Midbrain (tissue), 1 donor: ENCODE measurements at places on chromosomes 2 and 18.

GRCh38 chr2:9336241-9336575, 87.1 kb downstream of the ITGB1BP1 start:
- DNase-seq, result no peak

DNA sequence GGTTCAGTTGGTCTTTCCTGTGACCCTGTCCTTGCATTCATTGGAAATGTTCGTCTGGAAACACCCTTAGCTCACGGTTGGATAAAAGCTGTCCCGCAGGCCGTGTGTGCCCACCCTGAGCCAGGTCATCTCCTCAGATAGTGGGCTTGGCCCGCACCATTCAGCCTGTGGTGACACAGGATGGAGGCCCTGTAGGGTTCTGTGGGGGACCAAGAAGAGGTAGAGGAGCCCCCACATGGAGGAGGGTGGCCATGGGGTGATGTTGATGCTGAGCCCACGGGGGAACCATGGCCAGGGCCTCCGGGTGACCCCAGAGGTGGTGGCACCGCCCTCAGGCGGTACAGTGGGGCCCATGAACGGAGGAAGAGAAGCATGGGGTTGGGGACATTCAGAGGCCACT, 62.7 kb downstream of the ASAP2 start:
- no peak for DNase-seq

DNA sequence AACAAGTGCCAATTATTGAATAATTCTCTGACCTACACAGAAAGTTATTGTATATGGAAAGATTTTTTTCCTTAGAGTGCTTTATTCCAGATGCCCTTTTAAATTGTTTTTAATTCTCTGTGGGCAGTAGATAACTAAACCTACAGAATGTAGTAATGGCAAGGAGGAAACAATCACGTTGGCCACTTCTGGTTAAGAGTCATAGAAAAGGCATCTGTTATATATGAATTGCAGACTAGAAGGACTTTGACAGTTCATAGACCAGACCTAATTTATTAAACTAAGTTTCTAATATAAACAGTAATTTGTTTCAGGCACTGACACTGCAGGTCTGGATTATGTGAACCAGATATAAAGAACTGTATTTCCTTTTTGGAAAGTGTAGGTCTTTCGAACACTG, 607.5 kb downstream of the PLCL1 start:
- no peak for DNase-seq

- no peak for DNase-seq
These were observed 530.7 kb downstream of the ZNF804A start for GRCh38 chr2:185128996-185129395.

DNA sequence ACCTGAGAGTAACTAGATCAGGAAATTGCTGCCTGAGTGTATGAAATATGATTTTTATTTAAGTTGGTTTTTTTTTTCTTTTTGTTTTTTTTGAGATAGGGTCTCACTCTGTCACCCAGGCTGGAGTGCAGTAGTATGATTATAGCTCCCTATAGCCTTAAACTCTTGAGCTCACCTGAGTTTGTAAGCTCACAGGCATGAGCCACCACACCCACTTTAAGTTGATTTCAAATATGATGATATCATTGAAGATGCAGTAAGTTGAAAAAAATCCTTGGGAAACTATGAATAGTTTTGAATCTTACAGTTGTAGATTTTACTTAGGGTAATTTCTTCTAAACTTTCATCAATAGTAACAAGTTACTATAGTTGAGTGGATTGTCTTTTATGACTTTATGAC, 234.7 kb downstream of the ZNF407 start:
- DNase-seq, result no peak

GRCh38 chr2:27980242-27980641, 89.7 kb downstream of the BABAM2 start:
- no peak for DNase-seq

GRCh38 chr2:45843136-45843535, 191.7 kb downstream of the PRKCE start:
- DNase-seq, result no peak

GRCh38 chr18:24818441-24818840, 358.0 kb downstream of the HRH4 start:
- no peak for DNase-seq

- no peak for DNase-seq
These were observed 47.1 kb upstream of the ADAM23 start for GRCh38 chr2:206396211-206396610.

DNA sequence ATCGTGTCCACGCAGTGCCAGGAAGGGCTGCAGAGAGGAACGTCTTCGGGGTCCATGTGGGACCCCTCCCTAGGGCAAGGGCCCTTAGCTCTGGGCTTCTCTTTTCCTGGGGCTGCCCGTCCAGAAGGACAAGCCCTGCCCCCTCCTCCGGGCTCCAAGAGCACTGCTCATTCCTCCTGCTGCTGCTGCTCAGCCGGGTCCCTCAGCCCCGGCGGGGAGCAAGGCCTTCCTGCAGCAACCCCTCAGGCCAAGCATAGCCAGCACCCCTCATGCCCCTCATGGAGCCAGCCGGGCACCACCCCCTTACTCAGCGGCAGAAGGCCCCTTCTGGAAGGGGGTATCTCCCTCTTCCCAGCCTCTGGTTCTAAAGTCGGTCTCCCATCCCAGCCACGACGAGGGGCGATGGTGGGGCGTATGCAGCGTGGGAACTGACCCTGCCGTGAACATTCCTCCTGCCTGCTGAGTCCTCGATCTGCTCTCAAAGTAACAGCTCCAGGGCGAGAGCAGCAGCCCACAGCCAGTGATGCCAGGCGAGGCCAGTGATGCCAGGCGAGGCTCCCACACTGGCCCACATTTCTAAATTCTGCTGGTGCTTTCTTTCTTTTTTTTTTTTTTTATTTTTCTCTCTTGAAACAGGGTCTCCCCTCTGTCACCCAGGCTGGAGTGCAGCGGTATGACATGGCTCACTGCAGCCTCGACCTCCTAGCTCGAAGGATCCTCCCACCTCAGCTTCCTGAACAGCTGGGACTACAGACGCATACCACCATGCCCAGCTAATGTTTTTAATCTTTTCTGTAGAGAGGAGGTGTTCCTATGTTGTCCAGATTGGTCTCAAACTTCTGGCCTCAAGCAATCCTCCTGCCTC, 99.7 kb downstream of the HDAC4 start:
- no peak for DNase-seq

DNA sequence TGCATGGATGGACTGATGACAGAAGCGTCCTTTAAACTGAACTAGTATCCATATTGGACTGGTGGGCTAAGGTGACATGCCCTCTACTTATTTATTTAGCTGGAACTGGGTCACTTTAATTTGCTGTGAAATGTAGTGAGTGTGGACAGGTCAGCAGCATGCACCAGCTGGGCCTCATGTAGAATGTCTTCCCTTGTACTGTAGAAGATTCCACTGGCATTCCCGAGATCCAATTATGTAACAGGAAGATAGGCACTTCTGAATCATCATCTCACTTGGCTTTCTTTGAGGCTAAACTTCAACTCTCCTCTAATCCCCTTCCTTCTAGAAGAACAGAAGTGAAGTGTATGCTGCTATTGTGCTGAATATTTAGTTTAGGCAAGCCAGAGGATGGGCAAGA, 296.2 kb downstream of the SLC8A1 start:
- DNase-seq, result no peak

DNA sequence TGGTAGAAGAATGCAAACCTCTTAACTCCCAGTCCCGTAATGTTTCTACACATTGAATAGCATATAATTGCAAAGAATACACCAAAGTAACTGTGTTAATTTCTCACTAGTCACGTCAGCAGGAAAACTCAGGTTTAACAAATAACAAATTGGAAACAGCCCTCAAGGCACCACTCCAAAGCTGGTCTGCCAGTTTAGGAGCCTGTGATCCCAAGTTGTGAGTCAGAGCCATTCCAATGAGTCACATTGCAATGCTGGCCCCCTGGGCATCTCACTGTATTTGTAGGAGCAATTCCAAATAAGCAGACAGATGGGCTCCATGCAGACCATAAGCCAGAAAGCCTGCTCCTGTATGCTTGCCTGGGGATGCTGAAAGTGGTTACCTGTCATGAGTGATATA, 143.2 kb upstream of the SETBP1 start:
- no peak for DNase-seq

- no peak for DNase-seq
These were observed 107.6 kb downstream of the STRN start for GRCh38 chr2:36858551-36859365.

DNA sequence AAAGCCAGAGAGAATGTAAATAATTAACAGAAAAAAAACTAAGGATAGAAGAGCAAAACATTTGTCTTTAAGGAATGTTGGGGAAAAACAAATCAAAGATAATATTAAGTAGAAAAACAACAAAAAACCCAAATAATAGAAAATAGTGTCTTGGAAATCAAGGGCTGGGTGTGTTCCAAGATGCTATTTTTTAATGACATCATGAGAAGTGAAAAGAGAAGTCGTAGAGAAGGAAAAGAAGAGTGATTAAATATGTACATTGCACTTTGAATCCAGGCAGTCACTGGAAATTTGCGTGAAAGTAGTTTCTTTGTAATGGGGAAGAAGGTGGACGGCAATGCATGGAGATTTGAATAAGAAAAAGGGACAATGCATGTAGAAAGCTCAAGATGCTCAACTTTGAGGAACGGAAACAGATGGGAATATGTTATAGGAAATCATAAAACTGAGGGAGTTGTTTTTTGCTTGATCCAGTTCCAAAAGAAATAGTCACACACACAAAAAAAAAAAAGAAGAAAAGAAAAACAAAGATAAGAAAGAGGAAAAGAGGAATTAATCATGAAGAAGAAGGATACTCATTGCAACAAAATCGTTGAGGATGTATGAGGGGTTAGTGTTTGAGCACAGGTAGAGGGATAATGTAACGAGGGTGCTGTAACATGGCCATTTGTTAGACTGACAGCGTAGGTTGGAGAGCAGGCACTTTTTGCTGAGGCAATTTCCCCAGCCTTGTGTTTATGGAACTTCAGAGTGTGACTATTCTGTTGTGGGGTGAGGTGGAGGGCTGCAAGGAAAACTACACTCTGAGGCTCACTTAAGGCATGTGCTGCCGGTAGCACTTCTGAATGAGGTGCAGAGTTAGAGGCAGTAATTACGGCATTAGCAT, 184.1 kb downstream of the CALCRL start:
- no peak for DNase-seq

DNA sequence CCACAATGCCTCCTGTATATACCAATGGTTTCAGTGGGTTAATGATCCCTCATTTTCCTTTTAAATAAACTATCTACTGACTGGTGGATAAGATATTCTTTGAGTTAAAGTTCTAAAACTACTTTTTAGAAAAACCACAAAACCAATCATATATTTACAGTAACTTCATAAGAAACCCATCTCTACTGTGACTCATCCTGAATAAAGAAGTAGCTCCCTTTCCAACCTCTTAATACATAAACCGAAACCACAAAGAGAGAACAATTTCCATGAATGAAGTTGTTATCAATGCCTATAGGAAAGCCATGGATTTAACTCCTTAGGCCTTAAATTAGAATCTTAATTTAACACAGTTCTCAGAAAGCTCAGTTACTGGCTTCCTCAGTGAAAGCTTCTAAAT, 227.0 kb upstream of the SMAD7 start:
- no peak for DNase-seq

GRCh38 chr2:156756516-156756915, 320.3 kb downstream of the GPD2 start:
- no peak for DNase-seq

- peak; percentile 8 for DNase-seq
These were observed 16.3 kb downstream of the PDE6D start for GRCh38 chr2:231764760-231765159.

DNA sequence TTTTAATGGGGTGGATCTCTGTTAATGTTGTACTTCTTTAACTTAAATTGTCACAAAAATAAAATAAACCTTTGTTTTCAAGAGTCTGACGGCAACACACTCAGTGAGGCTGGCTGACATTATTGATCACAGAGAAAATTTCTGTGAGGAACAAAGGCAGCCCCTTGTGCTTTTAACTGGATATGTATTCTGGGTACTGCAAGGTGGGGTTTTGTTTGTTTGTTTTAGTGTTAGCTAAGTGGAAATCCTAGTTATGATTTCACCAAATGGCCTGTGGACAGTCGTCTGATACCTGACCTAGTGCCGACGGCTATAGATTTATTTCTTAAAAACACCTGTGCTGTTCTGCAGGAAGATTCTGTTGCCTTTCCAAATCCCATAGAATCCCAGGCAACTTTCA, 1329.5 kb upstream of the ZEB2 start:
- no peak for DNase-seq

DNA sequence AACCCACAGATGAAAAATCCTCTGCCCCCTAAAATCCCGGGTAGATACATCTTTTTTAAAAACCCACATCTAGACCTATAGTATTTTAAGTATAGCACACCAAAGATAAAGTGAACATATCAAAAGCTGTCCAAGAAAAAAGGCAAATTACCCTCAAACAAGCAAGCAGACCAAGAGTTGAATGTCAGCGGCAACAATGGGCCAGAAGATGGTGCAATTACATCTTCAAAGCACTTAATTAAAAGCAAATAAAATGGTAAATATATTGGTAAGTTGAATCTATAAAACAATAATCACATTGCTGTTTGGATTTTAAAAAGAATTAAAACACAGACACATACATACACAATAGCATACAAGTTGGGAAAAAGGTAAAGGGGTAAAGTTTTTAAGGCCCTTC, 98.5 kb downstream of the MYOM1 start:
- DNase-seq, result no peak

DNA sequence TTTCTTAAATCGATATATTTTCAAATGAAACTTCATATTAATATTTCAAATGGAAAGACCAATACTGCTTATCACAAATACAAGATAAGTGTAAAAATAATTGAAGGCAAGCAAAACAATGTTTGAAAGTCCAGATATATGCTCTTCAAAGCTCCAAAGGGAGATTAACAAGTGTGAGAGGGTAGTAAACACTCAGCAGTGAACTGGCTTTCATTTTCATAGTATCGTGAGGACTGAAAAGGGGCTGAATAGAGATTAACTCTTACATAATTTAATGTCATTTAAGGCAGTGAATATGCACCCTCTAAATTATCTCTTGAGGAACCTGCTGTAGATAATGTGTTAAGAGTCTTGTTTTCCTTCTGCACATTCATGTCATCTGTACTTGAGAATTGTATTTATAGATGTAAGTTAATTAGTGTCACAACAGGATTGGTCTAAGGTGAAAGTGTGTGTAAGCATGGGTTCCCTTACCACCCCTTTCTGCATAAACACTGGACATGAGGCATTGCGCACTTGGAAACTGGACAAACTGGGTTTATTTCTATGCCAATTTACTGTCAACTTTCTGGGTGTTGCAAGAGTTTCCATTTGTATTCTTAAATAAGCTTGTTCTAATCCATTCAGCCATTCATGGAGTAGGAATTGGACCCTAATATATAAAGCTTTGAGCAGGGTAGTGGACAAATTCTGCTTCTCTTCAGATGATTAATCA, 76.7 kb upstream of the SESTD1 start:
- no peak for DNase-seq

DNA sequence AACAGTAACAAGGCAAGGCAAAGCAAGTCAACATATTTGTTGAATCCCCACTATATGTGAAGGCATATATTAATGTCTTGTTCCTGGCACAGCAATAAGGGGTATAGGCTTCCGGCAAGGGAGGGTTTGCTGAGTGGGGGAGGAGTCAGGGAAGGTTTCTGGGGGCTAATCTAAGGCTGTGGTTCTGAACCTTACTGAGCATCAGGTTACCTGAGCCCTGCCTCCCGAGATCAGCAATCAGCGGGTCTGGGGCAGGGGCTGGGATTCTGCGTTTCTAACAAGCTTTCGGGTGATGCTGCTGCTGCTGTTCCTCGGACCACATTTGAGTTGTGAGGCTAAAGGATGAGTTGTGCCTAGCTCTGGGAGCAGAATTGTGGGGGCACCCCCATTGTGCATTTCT, 401.7 kb upstream of the SPRED2 start:
- DNase-seq, result no peak

GRCh38 chr2:116987447-116987846, 827.0 kb upstream of the DDX18 start:
- no peak for DNase-seq
